ENCODE measurements at places on chromosomes 7 and 10.

DNA sequence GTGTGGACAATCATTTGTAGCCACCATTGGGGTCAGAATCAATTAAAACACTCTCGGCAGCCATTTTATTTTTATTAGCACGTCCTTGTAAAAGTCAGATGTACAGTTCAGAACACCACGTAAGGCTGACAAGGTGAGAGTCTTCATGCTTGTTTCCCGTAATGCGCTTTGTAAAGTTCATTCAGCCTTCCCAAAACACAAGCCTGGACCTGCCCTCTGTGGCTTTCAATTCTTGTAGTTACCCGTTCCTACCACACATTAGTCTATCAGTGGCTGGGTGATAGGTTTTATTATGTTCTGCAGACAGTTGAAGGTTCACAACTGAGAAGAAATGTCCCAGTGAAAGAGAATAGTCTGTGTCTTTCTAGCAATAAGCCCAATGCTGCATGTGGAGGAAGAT lies 35.4 kb downstream of the GAD2 start:
- no peak for DNase-seq

DNA sequence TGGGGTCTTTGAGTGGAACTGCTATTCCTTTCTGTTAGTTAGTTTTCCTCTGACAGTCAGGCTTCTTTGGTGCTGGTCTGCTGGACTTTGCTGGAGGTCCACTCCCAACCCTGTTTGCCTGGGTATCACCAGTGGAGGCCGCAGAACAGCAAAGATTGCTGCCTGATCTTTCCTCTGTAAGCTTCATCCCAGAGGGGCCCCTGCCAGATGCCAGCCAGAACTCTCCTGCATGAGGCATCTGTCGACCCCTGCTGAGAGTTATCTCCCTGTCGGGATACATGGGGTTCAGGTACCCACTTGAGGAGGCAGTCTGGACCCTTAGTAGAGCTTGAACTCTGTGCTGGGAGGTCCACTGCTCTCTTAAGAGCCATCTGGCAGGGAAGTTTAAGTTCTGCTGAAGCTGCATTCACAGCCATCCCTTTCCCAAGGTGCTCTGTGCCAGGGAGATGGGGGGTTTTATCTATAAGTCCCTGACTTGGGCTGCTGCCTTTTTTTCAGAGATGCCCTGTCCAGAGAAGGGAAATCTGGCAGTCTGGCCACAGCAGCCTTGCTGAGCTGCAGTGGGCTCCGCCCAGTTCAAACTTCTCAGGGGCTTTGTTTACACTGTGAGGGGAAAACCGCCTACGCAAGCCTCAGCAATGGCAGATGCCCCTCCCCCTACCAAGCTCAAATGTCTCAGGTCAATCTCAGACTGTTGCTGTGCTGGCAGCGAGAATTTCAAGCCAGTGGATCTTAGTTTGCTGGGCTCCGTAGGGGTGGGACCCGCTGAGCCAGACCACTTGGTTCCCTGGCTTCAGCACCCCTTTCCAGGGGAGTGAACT lies 89.7 kb upstream of the CDK6 start:
- DNase-seq: no peak

GRCh38 chr7:44087911-44088838 lies 5.8 kb upstream of the POLM start:
- peak; percentile 83 for DNase-seq

- no peak for DNase-seq
Measured at GRCh38 chr10:30510932-30511700, 77.1 kb downstream of the MAP3K8 start.

- no peak for DNase-seq
Measured at GRCh38 chr10:79184657-79185056, 115.9 kb downstream of the ZMIZ1 start.

DNA sequence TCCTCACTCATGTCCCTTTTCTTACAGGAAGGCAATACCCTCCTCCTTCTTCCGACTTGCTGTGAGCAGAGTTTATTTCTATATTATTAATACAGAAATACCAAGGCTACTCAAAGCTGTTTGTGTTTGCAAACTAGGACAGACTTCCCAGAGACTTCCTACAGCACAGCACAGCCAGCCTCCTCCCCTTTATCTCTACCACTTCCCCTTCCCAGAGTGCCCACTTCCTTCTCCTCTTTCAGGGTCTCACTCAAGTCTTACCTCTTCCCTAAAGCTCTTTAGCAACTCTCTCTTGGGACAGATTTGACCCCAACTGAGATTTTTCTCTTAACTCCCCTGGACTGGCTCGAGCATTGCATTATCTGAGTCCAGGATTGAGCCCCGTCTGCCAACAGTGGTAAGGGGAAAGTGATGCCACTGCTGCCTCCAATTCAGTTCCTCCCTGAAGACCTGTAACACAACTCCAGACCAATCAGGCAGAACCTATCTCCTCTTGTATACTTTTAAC lies 5.5 kb upstream of the LRGUK start:
- no peak for DNase-seq

DNA sequence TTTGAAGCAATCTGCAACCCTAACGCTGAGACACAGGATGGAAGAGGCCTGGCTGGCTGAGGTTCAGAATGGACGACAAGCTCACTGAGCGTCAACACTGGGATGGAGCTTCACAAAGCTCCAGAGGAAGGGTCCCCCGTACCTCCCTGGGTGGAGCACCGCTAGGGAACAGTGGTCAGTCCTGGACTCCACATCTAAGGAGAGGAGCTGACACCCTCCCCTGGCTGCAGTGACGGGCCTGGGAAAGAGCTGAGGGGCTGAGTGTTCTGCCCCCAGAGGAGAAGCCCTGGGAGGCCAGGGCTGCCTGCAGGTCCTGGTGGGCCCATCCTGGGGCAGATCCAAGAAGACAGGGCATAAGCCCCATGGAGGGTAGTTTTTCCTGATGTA lies 146.2 kb downstream of the ARHGAP22 start:
- no peak for DNase-seq

GRCh38 chr10:5560817-5561703 lies 36.3 kb downstream of the CALML3 start:
- DNase-seq: no peak

DNA sequence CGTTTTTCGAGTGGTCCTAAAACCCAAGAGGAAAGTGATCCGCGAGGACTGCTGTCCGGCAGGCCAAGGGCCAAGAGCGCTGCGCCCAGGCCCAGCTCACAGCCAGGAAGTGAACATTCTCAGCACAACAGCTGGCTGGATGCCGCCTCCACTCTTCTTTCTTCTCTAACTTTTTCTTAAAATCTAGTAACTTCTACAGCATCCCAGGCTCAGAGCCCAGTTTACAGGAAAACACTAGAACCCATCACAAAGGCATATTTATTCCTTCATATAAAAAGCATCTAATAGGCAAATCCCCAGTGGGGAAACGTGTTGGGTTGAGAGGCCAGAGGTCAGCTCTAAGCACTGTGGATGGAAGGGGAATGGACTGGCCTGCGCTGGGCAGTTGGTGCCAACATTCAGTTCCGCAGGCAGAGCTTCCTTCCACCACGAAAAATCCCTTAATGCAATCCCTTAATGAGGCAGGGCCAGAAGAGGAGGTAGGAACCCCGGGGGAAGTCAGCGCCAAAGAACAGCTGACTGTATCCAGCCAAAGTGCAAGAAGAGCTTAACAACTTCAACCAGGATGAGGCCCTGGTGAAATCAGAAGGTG lies 74.8 kb downstream of the ZRANB1 start:
- DNase-seq: no peak

DNA sequence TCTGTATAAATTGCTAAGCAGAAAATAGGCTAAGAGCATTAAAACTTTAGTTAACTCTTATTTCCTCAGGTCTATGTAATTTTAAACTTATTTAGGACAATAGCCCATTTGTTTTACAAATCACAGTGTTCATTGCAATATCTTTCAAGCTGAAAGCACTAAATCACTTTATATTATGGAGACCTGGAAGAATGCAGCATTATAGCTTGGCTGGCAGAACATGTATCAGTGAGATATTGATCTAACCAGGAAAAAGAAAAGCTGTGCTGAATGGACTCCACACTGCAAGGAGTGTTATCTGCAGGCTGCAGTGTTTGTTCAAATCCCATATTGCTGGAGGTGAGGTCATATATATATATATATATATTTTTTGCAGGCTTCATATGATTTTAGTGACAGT lies 517.5 kb downstream of the NRG3 start:
- no peak for DNase-seq

DNA sequence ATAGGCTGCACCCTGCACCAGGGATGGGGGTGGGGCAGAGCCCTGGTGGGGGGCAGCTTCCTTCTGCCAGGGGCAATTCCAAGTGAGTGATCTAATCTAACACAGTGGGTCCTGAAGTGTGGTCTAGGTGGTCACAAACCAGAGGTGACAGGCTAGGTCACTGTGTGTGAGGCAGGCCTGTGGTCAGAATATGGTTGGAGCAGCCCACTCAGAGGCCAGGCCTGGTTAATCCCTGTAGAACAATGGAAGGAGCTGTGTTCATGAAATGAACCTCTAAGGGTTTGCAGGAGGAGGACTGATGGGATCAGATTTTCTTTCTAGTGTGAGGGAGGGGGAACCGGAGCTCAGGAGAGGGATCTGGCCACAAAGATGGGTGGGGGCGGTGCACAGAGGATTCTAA lies 10.0 kb upstream of the TSPAN14 start:
- no peak for DNase-seq

Measured in smooth muscle cell of the brain vasculature (primary cell).